Stimulated activated CD8-positive, alpha-beta memory T cell treated with anti-CD3 and anti-CD28 coated beads, Interleukin-2, amount 100 ng/mL, for 1 hour (primary cell): ENCODE measurements at places on chromosomes 3 and 15.

DNA sequence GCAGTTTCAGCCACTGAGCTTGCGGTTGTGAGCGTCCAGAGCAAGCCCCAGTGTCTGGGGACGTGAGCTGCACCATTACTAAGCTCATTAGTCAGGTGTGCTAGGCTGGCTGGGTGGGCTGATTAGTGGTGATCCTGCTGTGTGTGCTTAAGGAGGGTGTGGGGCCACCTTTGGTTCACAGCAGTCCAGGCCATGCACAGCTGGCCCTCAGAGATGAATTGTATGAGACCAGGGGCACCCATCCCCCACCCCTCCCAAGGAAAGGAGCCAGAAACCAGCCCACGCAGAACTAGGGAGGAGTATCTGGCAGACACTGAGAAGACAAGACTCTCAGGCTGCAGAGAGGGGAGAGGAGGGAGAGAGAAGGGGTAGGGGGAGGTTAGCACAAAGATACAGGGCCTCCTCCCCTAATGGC is 3.8 kb downstream of the TYRO3 start:
- no peak for DNase-seq

DNA sequence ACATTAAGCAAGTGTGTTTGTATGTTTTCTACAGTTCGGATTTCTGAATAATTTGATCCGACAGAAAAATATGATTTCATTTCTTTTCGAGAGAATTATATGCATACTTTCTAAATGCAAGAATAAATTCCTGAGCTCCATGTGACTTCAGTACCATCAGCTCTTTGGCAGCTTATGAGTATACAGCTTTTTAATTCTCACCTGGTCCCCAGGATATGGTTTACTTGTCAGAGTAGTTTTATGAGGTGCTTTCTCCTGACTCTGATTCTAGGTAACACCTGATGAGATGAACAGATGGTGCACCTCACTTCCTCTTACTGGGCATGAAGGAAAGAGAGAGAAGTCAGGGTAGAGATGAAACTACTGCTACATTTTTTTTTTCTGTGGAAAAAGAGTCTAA is 3.1 kb downstream of the HGD start:
- no peak for DNase-seq

DNA sequence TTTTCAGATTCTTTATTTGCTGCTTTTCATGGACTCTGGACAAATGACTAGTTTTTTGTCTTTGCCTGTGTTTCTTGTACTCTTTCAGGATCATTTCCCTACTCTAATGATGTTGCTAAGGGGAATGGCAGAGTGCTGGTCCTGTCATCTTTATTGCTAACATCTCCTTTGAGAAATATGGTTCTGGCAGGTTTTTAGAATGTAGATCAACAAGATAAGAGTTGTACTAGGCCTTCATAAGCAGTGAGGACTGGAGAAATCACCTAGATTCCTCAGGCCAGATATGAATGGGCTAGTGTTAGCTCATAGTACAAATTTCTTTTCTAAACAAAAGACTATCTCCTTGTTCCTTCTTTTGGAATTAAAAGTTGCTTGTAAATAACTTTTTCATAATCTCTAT is 156.0 kb downstream of the UBE2E2 start:
- no peak for DNase-seq

GRCh38 chr3:107384907-107385306 is 7.7 kb downstream of the CCDC54 start:
- DNase-seq: no peak

GRCh38 chr3:197499427-197499826 is 56.3 kb downstream of the BDH1 start:
- DNase-seq: no peak

DNA sequence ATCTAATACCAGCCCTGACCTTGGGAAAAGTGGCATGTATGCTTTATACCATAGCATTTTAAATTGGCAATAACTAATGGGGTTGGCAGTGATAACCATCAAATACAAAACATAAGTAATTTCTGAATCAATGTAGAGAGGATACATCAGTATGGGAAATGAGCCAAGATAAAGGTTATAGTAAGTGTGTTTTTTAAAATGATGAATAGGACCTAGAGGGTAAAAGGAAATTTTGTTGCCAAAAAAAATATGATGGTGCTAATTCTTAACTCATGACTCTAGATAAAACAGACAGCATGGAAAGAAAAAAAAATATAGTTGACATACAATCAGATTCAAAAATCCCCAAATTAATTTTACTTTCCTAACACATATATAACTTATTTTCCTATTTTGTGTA is 75.4 kb upstream of the ROBO1 start:
- DNase-seq: no peak

GRCh38 chr3:196254376-196255283 is 32.9 kb downstream of the PCYT1A start:
- no peak for DNase-seq

- DNase-seq: no peak
These were observed 16.4 kb downstream of the MYL3 start for GRCh38 chr3:46846624-46847542.
